ENCODE measurements at places on chromosomes 7 and 10.

GRCh38 chr7:66535414-66536329 lies 93.0 kb upstream of the KCTD7 start:
- DNase-seq = no peak

- DNase-seq = no peak
These were observed 82.4 kb upstream of the ITGB1 start for GRCh38 chr10:33040436-33040835.

DNA sequence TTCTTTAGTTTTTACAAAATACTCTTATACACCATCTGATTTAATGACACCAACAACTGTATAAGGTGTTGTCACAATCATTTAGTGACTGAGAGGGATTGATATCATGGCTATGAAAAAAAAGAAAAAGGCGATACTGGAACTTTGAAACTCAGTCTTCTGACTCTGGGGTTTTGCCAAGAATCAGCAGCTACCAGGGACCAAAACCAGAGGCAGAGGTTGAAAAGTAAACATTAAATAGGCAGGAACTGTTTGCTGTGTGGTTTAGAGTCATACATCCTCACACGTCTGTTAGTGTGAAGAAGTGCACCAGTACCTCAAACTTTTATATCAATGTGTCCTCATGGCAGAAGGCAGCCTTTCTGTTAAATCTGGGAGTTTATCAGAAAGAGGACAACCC lies 19.9 kb upstream of the GGCT start:
- DNase-seq = no peak

DNA sequence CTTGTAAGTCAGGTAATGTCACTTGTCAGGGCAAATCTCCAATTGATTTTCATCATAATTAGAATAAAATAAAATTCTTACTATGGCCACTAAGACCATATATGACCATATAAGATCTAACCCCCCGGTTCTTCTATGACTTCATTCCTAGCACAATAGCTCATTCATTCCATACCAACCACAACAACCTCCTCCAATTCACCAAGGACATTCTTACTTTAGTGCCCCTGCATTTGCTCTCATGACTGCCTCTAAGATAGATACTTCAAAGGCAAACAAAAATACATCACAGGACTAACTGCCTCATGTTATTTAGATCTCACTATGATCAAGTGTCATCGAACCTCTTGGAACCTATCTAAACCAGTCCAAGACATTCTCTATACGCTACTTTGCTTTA lies 90.8 kb downstream of the SNX13 start:
- DNase-seq = no peak

DNA sequence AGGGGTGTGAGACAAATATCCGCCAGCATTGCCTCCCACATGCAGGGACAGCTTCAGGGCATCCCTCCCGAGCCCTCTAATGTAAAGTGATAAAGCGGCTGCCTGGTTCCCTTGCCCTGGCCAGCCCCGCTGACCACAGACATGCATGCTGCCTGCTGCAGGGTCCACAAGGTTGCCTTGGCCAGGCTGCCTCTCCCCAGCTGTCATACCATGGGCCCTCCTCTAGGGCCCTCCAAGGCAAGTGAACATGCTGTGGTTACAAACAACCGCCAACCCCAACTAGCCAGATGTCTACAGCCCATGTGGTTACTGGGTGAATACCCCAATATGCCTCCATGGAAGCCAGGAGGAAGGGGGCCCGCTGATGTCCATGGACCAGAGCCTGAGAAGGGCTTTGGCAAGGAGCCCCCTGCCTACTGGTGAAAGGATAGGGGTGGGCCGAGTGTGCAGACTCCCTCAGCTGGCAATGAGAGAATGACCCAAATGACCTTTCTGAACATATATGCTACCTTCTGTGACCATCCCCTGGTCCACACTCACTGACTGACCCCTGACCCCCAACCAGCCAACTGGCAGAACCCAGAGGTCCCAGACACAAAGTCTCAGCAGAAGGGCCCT lies 37.4 kb downstream of the GRID1 start:
- no peak for DNase-seq

- DNase-seq = no peak
These were observed 39.4 kb downstream of the PTN start for GRCh38 chr7:137304165-137304564.
